ENCODE measurements at places on chromosomes 1 and 21. TPM values are rescaled to one million over a fixed set of nuclear protein-coding genes. Genes with fewer than 3 reads are reported as not detected.

OVAAL gene
- not detected for total RNA-seq

DNA sequence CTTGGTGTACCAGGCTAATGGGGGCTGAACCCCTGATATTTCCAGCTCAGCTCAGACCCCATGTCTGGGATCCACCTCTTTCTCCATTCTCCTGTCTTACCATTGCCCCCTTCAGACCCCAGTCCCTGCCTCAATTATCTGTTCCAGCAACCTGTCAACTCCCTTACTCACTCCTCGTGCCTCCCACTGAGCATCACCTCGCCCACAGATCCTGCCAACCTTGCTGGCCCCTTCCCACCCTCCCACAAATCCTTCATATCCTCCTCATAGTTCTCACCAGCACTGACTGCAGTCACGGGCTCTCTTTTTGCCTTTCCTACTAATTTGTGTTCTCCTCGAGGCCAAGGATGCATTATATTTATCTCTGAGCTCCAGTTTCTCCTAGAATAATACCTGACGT, 62.9 kb downstream of the TMEM53 start:
- no peak for DNase-seq

DNA sequence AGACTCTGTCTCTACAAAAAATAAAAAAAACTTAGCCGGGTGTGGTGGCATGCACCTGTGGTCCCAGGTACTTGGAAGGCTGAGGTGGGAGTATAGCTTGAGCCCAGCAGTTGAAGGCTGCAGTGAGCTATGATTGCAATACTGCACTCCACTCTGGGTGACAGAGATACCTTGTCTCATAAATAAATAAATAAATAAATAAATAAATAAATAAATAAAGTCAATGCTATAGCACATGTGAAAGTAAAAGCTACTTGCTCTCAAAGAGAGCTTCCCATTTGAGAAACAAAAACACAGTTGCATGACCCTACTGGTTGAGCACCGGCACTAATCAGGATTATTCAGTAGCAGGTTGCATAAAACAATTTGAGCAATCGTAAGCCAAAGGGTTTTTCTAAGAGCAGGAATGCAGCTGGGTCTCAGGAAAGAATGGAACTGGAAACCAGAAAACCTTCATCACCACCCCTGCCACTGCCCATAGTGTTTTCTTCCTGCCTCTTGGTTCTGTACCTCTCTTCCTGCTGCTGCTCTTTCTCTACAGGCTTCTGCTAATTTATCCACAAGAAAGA, 29.3 kb upstream of the DNAH14 start:
- DNase-seq: no peak

IQCC gene
- 2.0 TPM for total RNA-seq

DNA sequence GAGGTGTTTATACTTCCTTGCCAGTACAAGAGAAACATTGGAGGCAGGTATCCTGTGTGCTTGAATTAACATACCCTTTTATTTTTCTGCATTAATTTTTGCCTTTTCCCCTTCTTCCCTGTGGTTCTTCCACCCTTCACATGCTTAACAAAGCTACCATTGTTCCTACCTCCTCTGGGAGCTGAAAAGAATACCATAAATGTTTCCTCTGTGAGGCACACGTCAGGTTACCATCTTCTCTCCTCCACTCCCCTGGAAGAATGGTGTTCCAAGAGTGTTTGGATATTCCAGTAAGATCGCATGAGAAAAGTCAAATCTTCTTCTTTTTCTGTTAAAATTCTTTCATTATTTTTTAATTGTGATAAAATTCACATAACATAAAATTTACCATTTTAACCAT, 74.6 kb upstream of the MARK1 start:
- DNase-seq: no peak

DNA sequence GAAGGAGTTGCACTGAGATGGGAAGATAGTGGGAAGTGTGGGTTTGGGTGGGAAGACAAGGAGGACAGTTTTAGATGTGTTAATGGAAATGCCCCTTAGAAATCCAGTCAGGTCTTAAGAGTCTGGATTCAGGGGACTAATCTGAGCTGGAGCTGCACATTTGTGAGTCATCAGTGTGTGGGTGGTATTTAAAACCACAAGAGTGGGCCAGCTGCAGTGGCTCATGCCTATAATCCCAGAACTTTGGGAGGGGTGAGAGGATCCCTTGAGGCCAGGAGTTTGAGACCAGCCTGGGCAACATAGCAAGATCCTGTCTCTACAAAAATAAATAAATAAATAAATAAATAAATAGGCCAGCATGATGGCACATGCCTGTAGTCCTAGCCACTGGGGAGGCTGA, 40.9 kb upstream of the SLC6A9 start:
- DNase-seq: no peak

FCGR3A gene
- total RNA-seq: 2.1 TPM

DNA sequence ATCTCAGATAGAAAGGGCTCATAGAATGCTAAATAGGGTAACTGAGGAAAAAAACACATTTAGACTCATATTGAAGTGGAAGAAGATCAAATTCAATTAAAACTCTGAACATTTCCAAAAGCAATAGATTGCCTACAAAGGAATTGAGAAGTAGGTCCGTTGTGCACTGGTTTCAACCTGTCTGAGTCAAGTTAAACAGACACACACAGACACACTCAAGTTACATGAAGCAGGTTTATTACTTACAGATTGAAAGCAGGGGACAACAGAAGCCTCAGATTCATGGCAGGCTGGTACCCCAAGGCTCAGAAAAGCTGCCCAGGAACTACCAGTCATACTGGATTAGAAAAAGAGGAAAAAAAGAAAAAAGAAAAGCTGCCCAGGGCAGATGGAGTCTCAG, 20.7 kb upstream of the S100A2 start:
- no peak for DNase-seq

GRCh38 chr1:230067419-230067870, 407 bp downstream of the GALNT2 start:
- no peak for DNase-seq

DNA sequence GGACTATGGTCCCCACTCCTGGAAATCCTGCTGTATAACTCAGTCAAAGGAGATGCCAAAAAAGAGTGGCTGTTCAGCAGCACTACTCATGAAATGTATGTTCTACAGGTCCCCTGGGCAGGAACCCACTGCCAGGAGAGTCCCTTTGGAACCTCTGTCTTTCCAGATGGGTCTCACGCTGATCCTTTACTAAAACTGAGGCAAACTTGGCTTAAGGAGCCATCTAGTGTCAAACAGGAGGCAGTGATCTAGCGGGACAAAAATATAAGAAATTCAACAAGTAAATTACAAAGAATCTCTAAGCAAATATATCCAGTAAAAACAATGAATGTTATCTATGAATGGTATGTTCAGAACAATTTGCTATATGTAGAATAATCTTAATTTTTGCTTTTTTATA, 80.5 kb upstream of the PRMT6 start:
- no peak for DNase-seq

BSDC1 gene
- 62.2 TPM for total RNA-seq

DNA sequence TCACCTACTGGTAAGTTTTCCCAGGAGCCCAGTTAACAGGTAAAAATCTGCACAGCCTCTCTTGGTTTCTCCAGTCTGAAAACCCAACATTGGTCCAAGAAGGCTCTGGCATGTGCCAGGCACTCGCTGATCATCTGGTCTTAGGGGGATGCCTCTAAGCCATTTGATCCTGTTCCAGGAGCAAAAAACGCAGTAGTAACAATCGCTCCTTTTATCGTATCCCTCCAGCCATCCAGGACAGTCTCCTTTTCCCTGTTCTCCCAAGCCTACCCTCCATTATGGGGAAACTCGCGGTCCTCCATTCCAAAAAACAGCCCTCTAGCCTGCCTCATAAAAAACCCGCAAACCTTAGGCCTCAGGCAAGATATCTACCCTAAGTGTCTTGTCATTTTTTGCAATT, 56.2 kb downstream of the ODF2L start:
- DNase-seq: no peak

DNA sequence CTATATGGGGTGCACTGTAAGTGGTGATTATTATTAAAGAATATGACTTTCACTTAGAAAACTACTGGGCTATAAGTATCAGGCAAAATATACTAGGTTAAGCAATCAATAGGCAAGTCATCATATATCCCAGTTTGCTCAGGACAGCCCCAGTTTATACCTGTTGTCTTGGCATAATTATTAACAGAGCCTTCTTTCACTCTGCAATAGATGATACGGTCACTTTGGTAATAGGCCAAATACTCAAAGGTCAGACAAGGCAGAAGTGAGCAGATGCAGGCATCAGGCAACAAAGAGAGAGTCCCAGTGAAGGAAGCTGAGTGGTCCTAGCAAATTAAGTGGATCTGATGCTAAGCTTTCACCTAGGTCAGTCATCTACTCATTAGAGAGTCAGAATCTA, 599.9 kb downstream of the LMO4 start:
- no peak for DNase-seq

SPATA17 gene
- total RNA-seq: 0.11 TPM

DNA sequence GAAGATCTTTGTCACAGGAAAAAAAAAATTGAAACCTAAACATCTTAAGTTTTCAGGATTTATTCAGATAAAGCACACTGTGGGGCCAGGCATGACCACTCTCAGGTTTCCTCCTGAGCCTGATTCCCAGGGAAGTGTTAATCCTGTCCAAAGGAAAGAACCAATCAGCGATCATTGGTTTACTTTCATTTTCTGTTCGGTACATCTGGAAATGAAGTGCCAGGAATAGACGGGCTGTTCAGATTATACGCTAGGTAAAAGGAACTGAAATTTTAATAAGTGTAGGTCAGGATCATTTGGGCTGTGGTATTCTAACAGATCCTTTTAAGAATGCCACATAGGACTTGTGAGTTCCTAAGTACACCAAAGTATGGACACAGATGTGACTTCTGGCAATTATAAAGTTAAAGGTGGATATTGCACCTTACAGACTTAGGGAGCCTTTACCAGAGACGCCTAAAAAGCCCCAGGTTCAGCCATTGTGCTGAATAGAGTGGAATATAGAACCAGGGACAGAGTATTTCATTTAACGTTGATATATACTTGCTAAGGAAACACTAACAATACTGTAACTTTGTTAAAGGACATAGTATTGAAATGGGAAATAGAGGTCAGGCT, 9.3 kb upstream of the CACYBP start:
- DNase-seq: no peak

DNA sequence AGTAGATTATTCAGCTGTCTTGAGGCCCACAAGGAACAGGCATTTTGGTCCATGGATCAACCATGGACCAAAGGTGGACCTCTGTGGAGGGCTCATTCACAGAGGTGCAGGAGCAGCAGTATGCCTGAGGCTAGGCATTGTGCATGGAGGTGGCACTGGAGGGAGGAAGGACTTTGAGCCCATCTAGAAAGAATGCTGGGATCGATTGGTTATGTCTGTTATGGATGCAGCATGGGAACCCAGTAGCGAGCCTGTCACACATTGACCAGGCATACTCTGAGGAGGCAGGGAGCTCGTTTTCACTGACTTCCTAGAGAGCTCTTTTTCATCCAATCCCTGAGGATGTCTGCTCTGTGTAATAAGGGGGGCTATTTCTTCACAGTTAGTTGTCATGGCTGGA, 75.5 kb downstream of the KCNN3 start:
- DNase-seq: no peak

DNA sequence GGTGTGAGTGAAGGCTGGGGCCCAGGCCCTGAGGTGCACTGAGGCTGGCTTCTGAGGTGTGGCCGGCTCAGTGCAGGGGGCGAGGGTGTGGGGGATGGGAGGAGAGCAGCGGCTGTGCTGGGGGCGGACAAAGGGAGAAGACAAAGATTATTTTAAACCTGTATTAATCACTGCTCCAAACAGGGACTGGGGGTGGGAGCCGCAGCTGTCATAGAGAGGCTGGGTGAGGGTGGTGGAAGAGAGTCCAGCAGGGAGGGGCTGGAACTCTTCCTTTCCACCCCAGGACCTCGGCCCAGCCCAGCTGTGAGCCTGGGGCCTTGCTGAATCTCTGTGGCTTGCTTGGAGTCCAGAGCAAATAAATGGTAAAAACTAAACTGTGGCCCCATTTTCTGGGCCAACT, 106.9 kb downstream of the KCND3 start:
- no peak for DNase-seq

- no peak for DNase-seq
Measured at GRCh38 chr21:34926803-34927467, 122.2 kb downstream of the RUNX1 start.

- no peak for DNase-seq
Measured at GRCh38 chr1:20191266-20191825, 5.0 kb upstream of the PLA2G2C start.

DNA sequence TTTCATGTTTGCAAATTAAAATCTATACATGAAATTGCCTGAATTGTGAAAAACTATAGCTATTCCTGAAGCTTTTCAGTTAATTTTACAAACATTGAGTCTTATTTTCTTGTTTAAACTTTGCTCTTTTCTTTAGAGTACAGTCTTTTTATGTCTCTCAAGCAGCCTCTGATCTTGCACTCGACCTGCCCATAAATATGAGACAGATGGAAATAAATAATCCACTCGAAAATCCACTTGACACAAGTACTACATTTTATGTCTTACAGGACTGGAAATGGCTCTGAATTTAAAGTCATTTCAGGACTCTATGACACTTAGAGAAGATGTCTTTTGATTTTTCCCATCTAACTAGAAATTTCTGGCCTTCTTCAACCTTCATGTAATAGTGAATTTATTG, 283.8 kb downstream of the USP25 start:
- no peak for DNase-seq

- DNase-seq: no peak
Measured at GRCh38 chr21:16419188-16419921, 689.6 kb downstream of the USP25 start.

- no peak for DNase-seq
Measured at GRCh38 chr1:4797016-4797410, 142.6 kb downstream of the AJAP1 start.

DNA sequence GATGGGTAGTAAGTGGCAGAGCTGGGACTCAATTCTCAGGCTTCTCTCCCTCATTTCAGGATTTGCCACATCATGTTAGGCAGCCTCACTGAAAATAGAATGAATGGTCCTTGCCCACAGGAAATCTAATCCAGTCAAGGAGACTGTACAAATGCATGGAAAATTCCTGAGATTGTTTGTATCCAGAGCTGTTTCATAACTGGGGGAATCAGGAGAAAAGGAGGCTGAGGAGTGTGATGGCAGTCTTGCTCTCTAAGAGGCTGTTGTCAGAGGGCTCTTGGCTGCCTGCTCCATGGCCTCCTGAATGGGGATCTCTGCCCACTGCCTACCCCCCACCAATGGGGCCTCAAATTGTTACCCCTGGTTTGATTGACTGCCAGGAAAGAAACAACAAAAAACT, 141.9 kb upstream of the TNR start:
- no peak for DNase-seq

SPATA45 gene
- total RNA-seq: not detected

DNA sequence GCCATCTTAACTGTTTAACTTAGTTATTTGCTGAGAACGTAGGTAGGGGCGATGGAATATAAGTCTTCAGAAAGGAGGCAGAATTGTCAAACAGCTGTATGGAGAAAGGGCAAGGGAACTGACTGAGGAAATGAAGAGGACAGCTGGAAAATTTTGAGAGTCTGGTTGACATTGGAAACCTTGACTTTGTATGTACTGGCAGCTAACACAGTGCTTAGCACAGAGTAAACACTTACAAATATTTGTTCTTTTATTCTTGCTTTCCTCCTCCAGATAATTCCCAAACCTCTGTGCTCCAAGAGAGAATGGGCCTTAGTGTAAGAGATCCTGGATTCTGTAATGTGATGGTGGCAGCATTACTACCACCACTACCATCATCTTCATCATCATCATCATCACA, 91.3 kb downstream of the ZSCAN20 start:
- DNase-seq: no peak

- no peak for DNase-seq
Measured at GRCh38 chr1:205678286-205679111, 1.8 kb downstream of the SLC45A3 start.
